Transverse colon (tissue), 4 donors: ENCODE measurements at places on chromosomes 1 and 21. TPM values are rescaled to one million over a fixed set of nuclear protein-coding genes. Genes with fewer than 3 reads are reported as not detected.

GRCh38 chr1:65393347-65393746 is 27.1 kb upstream of the LEPR start:
- H3K4me1 ChIP-seq: no peaks in the 10 kb centered on the region
- no peaks in the 10 kb centered on the region for H3K27me3 ChIP-seq
- H3K36me3 ChIP-seq: no peaks in the 10 kb centered on the region
- no peak overlapping the region for H3K27ac ChIP-seq
- DNase-seq: no peak

DNA sequence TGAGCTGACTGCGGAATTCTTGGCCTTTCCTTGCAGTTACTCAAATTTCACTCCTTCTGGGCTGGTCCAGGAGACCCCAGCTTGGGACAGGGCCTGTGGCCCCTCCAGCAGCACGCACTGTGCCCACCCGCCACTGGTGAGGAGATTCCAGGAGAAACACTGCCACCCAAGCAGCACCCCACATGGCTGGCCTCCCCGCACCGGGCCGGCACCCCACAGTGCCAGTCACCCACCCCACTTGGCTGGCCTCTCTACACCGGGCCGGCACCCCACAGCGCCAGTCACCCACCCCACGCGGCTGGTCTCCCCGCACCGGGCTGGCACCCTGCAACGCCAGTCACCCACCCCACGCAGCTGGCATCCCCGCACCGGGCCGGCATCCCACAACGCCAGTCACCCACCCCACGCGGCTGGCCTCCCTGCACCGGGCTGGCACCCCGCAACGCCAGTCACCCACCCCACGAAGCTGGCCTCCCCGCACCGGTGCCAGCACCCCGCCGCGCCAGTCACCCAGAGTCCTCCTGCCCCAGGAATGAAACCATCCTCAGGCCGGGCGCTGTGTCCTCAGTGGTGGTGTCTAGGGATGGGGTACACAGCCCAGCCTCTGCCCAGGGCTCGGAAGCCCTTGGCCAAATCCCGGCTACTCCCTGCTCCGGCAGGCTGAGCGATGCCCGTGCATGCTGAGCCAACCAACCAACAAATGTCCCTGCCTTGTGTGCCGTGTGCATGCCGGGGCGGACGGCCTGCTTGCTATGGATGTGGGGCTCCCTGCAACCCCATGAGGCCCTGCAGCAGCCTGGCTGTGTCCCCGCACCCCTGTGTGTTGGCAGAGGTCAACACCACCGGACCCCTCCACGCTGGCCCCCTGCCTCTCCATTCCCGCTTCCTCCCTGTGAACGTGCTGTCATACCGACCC is 38.6 kb upstream of the TSPEAR start:
- H3K4me1 ChIP-seq: no peaks in the 10 kb centered on the region
- DNase-seq: no peak
- H3K4me3 ChIP-seq: no peak overlapping the region
- H3K27me3 ChIP-seq: peaks cover 28% of the 10 kb centered on the region
- no peak overlapping the region for H3K27ac ChIP-seq

DNA sequence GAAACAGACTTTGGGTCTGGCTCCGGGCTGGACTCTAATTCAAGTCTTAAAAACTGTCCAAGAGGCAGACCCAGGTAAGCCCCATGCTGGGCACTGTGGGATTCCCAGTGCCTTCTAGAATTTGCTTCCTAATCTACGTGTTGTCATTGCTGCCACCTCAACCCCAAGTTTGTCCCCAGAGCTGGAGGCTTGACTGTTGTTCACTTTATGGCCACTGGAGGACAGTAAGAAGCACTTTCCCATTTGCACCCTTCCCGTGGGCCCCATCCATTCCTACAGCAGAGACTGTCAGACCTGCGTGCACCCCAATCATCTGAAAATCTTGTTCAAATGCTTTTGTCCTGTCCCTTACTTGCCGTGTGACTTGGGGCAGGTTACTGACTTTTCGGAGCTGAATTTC is 29.4 kb upstream of the VASH2 start:
- H3K36me3 ChIP-seq: no peaks in the 10 kb centered on the region
- H3K27me3 ChIP-seq: no peaks in the 10 kb centered on the region
- H3K27ac ChIP-seq: no peak overlapping the region
- H3K4me3 ChIP-seq: no peak overlapping the region
- DNase-seq: no peak
- no peaks in the 10 kb centered on the region for H3K4me1 ChIP-seq

DNA sequence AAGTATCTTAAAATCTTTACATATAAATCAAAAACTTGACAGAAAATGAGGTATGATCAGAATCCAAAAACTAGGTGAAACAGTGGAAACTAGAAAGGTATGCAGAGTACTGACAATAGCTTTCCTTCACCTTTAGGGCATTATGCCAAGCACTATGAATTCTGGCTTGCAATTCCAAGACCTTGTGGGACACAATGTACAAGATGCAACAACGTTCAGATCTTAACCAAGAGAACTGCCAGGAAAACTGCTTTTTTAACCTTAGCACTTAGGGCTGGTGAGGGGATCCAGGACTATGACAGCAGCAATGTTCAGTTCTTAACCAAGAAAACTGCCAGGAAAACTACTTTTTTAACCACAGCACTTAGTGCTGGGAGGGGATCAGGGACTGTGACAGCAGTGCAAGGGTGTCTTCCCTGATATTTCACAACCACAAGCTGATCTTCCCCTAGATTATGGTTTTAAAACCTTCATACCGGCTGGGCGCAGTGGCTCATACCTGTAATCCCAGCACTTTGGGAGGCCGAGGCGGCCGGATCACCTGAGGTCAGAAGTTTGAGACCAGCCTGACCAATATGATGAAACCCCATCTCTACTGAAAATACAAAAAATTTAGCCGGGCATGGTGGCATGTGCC is 22.3 kb downstream of the FOXJ3 start:
- no peak overlapping the region for H3K4me3 ChIP-seq
- H3K36me3 ChIP-seq: no peaks in the 10 kb centered on the region
- no peaks in the 10 kb centered on the region for H3K27me3 ChIP-seq
- H3K27ac ChIP-seq: no peak overlapping the region
- no peak for DNase-seq

- peaks cover 7% of the 10 kb centered on the region for H3K27me3 ChIP-seq
- no peak for DNase-seq
- H3K27ac ChIP-seq: no peak overlapping the region
- no peaks in the 10 kb centered on the region for H3K4me1 ChIP-seq
- no peak overlapping the region for H3K4me3 ChIP-seq
These were observed 146.4 kb downstream of the FOXD2 start for GRCh38 chr1:47584249-47584648.

The ORC1 gene
- 1.00 TPM for total RNA-seq

The S100A9 gene
- total RNA-seq: 42.0 TPM

The TMPRSS15 gene
- total RNA-seq: not detected
